Cortex of kidney (tissue), 1 donor: ENCODE measurements at places on chromosomes 1 and 21.

- DNase-seq, result no peak
Observed at GRCh38 chr1:21032741-21033140, 144.0 kb downstream of the EIF4G3 start.

GRCh38 chr1:39733161-39733560, 5.5 kb upstream of the PPIE start:
- no peak for DNase-seq

- no peak for DNase-seq
Observed at GRCh38 chr1:161706482-161707347, at the start of gene FCRLA. FCRLA (plus strand) TSS chr1:161707229; CDS start chr1:161707265, 36 bp downstream.

DNA sequence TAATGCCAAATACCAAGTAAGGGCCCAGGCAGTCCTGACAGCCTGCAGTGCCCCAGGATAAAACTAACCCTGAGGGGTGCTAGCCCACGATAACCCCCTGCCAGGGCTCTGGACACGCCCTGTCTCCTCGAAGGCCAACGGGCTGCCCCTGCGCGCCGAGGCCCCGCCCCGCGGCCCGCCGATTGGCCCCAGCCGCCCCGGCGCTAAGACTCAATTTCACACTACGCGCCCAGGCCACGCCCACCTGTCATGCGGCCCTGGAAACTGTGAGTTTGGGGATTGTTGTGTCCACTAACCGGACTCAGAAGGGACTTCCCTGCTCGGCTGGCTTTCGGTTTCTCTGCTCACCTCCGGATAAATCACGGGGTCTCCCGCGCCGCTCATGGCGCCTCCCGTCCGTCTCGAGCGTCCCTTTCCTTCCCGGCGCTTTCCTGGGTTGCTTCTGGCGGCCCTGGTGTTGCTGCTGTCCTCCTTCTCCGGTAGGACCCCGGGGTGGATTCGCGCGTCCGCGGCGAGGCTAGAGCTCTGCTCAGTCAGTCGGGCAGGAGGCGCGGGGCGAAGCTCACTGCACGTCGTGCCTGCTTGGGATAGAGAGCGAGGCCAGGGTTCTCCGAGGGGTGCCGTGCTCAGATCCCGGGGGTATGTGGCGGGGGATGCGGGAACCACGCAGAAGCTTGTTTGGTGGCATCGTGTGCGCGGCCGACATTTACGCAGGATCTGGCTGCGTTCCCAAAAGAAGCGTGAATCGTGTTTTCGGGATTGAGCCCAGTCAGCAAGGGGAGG, at the start of gene CR1L:
CR1L (plus strand) TSS at position 282 of the 783 bp plus-strand sequence; CDS start at position 383, 101 bp downstream.
- DNase-seq, result no peak

DNA sequence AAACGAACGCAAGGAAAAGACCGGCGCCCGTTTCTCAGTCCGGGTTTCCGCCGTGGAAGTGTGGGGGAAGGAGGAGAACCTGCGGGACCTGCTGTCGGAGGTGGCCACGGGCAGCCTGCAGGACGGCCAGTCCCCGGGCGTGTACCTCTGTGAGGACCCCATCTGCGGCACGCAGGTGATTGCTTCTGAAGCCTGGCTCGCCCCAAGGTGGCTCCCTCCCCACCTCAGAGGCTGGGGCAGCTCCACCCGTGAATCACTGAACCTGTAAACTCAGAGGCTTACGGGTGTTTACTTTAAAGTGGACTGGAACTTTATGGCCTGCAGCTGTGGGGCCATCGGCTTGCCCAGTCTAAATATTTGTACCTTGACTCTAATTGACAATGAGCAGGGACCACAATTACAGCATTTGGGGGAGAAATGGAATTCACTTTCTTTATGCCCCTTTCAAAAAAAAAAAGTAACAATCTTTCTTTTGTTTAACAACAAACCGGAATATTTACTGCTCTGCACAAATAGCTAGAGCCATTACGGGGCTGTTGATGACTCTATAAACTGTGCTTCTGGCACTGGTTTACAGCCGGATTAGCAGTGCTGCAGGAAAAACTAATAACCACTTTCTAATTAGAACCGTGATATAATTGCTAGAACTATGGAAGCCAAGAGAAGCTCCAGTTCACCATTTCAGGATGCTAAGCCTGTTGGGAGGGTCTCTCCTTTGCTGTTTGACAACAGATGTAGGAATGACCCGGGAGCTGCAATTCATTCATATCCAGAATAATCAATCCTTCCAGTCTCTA, 454.8 kb downstream of the KIF26B start:
- no peak for DNase-seq

GRCh38 chr21:42269386-42269785, 45.8 kb downstream of the TFF3 start:
- no peak for DNase-seq

DNA sequence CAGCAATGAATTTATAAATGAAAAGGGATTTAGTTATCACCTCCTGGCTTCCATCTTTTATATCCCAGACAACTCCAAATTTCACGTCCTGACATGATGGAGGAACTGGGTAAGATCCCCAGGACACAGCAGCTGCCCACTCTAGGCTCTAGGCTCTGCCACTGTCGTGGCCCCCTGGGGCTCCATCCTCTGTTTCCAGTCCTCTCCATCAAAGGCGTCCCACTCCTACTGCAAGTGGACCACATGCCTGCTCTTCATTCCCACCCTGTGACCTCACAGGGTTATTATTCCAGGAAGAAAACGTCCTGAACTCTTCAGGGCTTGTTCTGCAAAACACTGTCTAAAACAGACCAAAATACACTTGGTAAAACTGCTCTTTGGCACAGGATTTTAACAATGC, 11.9 kb downstream of the URB1 start:
- no peak for DNase-seq

GRCh38 chr1:63593303-63593885, at the start of gene PGM1:
PGM1 (plus strand) TSS chr1:63593411; CDS start chr1:63593489, 78 bp downstream.
- no peak for DNase-seq

DNA sequence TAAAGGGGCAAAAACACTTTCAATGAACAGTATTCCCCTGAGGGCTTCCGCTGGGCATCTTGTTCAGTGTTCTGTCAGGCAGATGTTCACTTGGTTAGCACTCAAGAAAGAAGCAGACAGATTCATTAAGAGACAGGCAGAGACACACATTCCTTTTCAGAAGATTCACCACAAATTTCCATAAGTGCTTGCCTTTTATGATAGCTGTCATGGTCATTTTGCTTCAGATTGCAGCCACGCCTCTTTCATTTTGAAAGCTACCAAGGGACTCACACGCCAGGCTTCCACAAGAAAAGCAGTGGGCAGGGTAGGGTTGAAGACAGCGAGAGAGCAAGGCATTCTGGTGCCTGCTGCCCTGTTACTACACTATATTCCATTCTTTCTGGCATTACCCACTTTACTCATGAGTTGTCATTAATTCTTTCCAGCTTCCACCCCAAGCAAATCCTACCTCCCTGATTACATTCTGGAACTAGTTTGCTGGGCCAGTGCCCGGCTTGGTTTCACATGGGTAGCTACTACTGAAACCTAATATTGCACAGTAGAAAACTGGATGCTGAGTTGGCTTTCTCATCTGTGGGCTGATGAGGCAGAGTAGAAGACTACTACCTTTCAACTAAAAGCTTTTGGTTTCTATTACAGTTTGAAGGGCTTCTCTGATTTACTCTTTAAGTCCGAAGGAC, 91.2 kb upstream of the COL24A1 start:
- no peak for DNase-seq

DNA sequence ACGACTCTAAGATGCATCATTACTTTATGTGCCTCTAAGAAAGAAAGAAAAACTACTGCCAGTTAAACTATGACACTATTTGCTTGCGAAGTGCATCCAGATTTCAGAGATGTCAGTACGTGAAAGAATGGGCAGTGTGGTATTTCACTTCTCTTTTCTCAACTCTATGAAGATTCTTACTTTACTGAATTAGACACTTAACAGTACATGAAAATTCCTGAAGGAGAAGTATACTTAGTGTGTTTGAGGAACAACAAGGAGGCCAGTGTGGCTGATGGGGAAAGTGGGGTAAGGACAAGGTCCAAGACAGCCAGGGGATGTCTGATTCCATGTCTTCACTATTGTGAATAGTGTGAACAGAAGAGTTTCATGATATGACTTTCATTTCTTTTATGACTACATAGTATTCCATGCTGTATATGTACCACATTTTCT, 53.9 kb upstream of the HSD17B7 start:
- no peak for DNase-seq

- DNase-seq, result no peak
Observed at GRCh38 chr21:38988509-38989378, 183.0 kb downstream of the ETS2 start.

GRCh38 chr1:36084497-36085115, 712 bp downstream of the TEKT2 start:
- no peak for DNase-seq

GRCh38 chr1:212432272-212432660, 454 bp upstream of the NENF start:
- DNase-seq, result no peak

DNA sequence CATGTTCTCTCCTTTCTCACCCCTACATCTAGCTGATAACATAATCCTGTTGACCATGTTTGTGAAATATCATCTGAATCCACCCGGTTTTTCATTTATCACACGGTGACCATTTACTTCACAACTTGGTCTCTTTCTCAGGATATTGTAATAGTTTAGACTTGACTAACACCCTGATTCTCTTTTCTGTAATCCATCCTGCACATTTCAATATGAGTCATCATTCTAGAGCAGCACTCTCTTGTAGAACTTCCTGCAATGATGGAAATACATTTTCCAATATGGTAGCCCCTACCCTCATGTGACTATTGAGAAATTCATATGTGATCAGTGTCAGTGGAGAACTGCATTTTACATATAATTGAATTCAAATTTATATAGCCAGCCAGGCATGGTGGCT, 2.3 kb upstream of the JAM2 start:
- no peak for DNase-seq

DNA sequence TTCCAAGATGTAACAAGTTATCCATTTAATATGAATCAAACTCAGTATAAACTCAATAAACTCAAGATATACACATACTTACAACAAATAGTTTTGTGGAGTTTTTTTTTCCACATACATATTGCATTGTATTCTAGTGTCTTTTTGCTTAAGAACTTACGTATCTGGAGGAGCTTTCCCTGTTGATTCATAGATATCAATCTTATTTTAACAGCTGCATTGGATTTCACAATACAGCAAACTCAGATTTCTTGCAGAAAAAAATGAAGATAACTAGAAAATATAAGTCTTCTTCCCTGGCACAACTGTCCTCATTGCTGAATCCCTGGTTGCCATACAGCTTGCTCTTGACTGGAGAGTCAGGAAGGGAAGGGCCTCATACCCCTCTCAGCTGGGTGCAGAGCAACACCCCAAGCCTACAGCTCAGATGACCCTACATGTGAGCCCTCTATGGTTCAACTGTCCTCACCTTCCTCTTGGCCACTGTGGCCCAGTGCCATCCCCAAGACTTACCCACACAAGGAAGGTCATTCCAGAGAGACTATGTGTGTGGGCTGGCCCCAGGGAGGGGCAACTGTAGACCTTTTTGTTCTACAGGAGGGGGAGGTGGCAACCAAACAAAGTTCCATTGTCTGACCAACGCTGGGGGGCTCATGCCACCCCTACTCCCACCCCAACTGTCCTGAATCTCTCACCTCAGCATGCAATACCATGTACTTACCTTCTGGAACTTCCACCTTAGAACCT, 1.7 kb downstream of the MPZ start:
- DNase-seq, result no peak

- no peak for DNase-seq
Observed at GRCh38 chr1:12424087-12424529, 193.9 kb downstream of the DHRS3 start.

GRCh38 chr1:214108097-214108446, 120.3 kb downstream of the PROX1 start:
- DNase-seq, result no peak

DNA sequence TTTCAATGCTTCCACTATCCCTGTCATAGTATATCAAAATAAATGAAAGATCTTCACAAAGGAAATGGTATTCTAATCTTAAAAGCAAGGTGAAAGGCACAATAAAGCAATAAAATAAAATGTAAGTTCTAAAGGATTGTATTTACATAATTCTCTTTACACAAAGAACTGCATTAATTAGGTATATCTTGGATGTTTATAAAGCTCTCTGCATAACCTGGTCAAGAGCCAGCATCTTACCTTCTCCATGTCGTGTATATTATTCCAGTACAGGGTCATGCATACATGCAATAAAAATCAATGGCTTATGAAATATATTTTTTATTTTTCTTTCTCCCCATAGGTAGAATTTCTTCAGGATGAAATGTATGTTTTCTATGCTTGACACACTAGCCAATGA, 63.8 kb downstream of the GON4L start:
- no peak for DNase-seq

DNA sequence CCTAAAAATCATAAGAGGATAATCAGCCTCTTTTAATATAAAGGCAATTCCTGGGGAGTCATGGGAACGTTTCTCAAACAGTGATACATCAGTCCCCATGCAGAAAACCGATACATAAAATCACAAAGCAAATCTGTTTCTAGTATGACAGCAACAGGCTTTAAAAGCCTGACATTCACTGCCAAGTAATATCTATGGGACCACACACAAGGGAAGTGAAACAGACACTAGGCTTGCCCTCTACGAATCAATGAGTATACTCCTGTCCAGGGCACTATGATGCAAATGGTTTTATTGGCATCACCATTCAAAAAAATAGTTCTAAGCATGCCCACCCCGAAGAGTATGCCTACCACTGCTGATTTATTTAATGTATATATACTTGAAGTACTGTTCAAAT, 54.4 kb downstream of the TIAM1 start:
- DNase-seq, result no peak

- no peak for DNase-seq
Observed at GRCh38 chr1:117181630-117182041, 29.1 kb downstream of the VTCN1 start.

GRCh38 chr1:79006564-79006963, at the start of gene ADGRL4:
ADGRL4 (minus strand) TSS chr1:79006730; CDS start chr1:79006654, 76 bp downstream.
- no peak for DNase-seq

GRCh38 chr1:29548091-29548490, 311.8 kb downstream of the PTPRU start:
- no peak for DNase-seq

DNA sequence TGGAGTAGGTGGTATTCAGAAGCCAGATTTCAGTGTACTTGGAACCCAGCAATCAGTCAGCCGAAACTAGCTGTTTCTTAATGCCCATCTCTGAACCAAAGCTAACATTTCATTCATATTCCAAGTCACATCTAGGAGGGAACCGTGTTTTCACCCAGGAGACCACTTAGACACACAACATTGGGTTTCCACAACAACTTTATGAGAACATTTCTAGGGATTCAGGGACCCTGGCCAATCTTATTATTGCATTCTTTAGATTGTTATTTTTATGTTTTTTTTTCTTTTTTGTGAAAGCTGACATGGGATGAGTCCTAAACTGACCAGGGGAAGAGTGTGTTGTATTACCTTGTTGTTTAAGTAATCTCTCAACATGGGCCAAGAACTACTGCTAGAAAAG, 72.5 kb upstream of the KIAA0040 start:
- DNase-seq, result no peak

GRCh38 chr1:36803868-36804570, 230.3 kb downstream of the GRIK3 start:
- no peak for DNase-seq

DNA sequence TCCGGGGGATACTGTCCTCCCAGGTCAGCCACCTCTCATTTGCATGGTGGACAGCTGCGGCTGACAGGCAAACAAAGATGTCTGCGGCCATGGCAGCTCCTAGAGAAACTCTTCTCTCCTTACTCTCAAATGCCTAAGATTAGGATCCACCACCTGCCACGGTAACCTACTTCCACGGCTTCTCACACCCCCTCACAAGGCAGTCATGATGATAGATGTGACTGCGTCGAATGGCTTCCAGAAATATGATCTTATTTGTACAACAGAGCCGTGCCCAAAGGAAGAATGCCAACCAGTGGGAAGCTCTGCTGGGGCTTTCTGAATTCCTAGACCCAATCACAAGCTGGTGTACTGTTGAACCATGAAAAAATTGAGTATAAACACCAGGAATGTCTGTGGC, 73.4 kb downstream of the BACE2 start:
- no peak for DNase-seq
